ENCODE measurements at places on chromosomes 1 and 21.

DNA sequence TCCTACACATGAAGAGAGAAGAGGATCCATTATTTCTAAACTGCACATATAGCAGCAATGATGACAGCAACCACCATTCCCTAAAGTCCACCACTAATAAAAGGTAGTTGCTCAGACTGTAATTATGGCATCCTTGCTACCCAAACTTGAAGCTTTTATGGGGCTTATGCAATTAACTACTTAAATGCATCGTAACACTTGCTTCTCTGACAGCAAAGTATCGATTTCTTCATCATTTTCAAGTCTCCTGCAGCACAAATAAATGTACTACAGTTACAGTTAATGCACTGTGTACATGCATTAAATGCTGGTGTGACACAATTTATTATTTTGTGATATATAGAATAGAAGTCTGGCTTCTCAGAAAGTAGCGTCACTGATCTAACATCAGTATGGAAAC is 241.7 kb downstream of the USH2A start:
- DNase-seq: no peak

GRCh38 chr21:38815060-38815405 is 9.3 kb downstream of the ETS2 start:
- no peak for DNase-seq

- DNase-seq: no peak
Observed at GRCh38 chr1:46174448-46175231, at the start of gene TSPAN1. Gene TSPAN1 (plus strand): TSS chr1:46175087. CDS start chr1:46181108, 6,021 bp downstream.

GRCh38 chr1:94931254-94931841 is 4.4 kb upstream of the CNN3 start:
- DNase-seq: no peak

DNA sequence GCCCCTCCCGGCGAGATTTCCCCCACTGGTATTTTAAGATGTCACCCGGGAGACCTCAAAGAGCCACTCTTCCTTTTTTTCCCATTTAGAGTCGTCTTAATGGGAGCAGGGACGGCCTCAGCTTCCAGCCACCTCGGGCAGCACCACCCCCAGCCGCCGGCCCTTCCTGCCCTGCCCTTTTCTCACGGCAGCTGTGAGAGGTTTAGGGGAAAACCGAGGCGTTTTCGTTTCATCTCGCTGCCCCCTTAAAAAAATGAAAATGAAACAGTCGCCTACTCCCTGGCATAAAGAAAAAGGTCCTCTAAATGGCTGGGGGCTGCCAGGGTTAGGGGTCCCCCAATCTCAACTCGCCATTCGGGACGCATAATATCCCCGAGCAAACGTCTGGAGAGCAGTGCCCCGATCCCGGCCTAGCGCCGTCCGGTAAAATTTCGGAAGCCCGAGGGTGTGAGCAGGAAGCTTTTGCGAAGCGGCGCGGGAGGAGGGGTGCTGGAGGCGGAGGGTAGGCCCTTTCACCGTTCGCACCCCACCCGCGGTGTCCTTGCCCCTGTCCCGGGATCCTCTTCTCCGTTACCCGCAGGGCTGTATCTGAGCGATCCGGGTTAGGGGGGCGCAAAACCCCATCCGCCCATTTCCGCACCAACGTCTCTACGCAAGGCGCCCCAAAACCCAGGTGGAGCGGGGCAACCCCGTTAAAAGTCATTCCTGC is 1.2 kb downstream of the RUNX3 start:
- peak; percentile 70 for DNase-seq

DNA sequence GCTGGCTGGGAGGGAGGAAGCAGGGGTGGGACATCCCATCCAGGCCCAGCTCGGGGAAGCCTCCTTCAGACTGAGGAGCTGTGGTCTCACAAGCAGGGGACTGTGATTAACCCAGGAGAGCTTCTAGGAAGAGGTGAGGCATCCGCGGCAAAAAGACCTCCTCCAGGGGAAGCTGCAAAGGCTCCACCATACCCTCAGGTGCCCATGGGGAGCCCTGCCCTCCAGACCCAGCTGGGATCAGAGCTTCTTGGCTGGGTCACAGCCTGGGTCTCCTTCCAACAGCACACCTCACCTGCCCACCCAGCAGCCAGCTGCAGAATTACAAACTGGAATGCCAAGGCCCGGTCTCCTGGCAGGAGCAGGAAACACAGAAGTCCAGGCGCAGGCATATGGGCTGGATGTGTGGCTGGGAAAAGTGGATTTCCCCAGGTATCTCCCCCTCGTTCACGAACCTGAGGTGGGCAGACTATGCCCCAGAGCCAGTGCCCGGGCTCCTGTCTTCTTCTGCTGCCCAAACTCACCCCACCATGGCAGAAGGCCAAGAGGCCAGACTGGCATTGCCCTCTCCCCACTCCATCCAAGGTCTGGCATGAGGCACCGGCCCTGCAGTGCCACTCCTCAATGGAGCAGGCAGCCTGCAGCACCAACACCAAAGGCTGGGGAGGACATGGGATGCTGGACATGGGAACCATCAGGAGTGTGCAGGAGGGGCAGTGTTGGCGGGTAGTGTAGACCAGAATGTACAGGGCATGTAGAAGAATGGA is 15.4 kb upstream of the ARF1 start:
- DNase-seq: no peak

Measured in activated naive CD8-positive, alpha-beta T cell treated with anti-CD3 and anti-CD28 coated beads for 36 hours (primary cell).